GM13976 (cell line): ENCODE measurements at places on chromosomes 1 and 21.

- peak; percentile 65 for DNase-seq
Observed at GRCh38 chr1:25095635-25096200, 136.6 kb downstream of the SYF2 start.

DNA sequence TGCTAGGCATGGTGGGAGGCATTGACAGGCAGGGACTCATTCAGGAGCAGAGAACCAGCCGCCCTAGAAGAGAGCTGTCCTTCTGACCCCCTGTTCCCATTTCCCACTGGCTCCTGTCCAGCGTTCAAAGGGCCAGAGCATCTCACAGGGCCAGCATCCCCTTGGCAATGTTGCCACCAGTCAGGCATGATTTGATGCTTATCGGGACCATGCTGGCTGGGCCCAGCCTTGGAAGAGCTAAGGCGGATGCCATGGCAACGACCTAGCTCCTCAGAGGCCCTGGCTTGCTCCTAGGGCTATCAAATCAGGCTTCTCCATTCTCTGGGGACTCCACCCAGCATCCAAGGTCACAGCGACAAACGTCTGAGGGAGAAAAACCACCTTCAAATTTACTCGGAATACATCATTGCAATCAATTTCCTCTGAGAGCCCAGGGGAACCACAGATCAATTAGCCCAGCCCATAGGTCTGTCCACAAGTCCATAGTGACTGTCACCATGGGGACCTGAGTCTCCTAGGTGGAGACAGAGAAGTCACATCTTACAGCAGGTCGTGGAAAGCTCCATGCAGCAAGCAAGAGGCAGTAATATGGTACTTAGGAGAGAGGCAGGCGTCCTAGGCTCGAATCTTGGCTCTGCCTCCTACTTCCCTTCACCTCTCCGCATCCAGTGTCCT lies 14.1 kb upstream of the VWA5B1 start:
- DNase-seq, result no peak

GRCh38 chr1:201356236-201356635 lies 21.2 kb downstream of the TNNT2 start:
- no peak for DNase-seq

GRCh38 chr1:15803380-15803779 lies 4.1 kb downstream of the UQCRHL start:
- DNase-seq, result peak; percentile 60

GRCh38 chr1:913491-914130 lies 10.1 kb upstream of the SAMD11 start:
- no peak for DNase-seq

GRCh38 chr1:23555270-23555985 lies 3.9 kb downstream of the ID3 start:
- no peak for DNase-seq

DNA sequence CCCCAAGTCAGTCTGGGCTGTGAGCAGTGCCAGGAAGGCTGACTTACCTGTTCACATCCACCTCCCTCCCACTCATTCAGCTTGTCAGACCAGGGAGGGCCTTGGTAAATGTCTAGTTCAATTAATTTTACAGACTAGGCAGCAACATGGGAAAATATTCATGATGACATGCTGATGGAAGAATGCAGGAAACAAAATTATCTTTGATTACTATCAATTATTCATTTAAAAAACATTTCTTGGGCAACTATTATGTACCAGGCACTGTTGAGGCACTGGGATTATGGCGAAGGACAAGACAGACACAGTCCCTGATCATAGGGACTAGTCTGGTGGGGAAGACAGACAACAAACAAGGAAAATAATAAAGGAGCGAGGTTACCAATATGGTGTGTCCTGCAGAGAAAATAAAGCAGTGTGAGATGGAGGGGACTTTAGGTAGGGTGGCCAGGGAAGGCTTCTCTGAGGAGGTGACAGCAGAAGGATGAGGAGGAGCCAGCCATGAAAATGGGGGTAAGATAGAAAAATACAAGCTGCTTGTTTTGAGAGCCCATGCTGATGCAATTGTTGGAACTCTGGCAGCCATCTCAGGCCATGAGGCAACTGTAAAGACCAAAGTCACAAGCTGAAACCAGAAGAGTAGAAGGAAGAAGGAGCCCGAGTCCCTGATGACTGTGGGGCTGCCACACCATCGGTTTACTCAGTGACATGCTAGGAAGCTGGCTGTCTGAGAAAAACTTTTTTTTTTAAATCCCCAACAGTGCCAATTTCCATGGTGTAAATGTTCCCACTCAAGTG lies 14.0 kb downstream of the TRIM62 start:
- DNase-seq, result no peak

DNA sequence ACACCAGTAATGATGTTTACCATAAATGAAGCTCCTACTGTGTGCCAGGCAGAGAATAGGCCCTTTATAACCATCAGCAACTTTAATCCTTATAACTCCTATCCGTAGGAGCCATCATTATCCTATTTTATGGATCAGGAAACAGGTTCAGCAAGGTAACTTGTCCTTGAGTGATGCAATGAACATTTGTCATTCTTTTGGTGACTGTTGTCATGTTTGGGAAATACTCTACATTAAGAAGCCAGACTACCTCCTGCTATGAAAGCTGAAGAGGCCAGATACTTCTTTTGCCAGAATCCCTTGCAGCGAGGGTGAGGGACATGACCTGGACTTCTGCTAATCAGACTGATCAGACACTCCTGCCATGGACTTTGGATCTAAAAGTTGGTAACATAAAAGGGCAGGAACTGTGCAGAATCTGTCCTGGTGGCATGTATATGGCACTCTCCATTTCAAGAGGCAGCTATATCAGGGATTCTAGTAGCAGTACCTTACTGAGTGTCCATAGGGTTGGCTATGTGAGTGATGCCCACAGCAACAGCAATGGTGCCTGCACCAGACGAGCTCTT lies 33.1 kb upstream of the SRRM1 start:
- DNase-seq, result no peak

DNA sequence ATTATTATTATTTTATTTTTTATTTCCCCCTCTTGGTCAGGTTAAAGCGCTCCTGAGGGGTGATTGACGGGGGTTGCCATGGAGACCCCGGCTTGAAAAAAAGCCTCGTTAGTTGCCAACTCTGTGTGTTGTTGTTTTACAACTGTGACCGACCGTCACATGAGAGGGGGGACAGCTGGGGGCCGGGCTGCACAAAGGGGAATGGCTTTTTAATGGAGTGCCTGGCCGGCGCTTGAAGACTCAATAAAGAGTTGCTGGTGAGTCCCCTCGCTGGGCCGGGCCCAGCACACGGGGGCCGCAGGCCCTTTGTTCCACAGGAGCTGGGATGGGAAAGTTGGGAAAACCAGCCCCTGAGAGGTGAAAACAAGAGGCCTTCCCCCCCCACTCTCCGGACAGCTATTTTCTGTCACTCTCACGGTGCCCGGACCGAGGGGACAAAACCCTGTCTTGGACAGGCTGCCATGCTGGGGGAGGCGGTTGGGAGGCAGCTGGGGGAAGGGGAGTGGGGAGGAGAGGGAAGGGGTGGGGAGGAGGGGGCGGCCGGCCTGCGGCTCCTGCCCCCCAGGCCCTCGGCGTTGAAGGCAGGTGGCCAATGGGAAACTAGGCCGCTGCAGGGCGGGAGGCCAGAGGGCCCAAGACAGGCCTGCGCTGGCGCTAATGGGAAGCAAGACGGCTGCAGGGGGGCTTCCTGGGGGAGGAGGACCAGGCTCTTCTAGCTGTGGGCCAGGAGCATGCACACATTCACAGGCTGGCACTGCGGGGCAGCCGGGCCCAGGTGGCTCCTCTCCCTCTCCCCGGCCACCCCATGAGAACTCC lies 67.6 kb downstream of the CASZ1 start:
- DNase-seq, result no peak

- no peak for DNase-seq
Observed at GRCh38 chr1:27454610-27455009, 35.4 kb downstream of the WASF2 start.

DNA sequence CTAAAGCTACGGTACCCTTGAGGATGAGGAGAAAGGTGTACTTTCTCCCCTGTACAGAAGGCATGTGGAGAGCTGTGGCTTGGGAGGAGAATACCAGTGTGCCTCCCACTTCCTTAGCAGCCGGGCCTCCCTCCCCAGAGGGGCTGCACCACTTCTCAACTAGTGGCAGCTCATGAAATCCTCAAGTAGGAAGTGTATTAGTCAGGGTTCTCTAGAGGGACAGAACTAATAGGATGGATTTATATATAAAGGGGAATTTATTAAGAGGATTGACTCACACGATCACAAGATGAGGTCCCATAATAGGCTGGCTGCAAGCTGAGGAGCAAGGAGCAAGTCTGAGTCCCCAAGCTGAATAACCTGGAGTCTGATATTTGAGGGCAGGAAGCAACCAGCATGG lies 53.1 kb upstream of the PPP2R5A start:
- no peak for DNase-seq

DNA sequence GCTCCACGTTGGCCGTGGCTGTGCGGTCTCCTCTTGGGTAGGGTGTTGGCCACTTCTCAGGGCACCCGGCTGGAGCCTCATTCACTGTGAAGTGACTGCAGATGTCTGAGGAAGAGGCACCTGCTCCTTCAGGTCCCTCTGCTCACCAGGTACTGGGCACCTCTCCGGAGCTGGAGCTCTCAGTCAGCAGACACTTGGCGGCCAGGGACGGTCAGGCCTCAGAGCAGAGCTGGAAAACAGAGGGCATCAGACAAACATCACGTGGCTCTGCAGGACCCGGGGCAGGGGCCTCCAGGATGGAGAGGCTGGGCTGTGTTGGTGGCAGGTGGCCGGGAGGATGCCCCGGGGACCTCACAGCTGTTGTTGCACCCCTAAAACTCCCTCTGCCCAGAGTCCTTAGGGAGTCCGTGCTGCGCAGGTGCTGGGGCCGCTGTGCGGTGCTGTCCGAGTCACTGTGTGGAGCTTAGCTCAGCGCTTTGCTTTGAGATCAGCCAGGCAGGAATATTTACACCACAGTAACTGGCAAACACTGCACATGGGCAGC lies 59.7 kb downstream of the SLX9 start:
- DNase-seq, result no peak

- peak; percentile 62 for DNase-seq
Observed at GRCh38 chr1:206555473-206555935, 48.2 kb downstream of the RASSF5 start.

DNA sequence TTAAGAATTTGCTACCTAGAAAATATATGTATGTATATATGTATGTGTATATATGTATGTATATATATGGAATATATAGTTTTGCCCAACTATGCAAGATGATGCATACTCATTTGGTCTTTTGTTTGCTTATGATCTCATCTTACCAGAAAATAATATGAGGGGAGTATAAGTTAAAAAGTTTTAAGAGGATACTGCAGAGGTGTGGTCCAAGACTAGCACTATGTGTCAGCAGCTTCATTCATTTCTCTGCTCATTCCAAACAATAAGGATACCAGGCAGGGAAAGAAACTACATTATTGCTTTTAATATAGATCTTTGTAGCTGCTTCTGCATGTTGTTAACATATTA lies 22.8 kb downstream of the RCOR3 start:
- DNase-seq, result no peak

DNA sequence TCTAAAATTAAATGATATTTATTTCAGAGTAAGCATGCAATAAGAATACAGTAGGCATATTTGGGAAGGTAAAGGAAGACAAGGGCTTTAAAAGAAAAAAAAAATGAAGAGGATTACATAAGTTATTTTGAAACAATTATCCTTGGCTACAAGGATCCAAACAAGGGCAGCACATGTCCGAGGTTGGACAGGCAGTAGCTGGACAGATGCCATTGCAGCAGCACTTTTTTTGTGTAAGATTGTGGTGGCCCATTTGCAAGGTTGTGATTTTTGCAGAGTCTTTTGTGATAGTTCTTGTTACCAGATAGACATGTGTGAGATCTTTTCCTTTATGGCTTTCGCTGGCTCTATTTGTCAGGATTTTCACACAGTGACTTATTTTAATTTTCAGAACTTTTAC lies 89.4 kb upstream of the COG2 start:
- DNase-seq, result no peak

- no peak for DNase-seq
Observed at GRCh38 chr1:29256979-29257804, 20.9 kb downstream of the PTPRU start.

DNA sequence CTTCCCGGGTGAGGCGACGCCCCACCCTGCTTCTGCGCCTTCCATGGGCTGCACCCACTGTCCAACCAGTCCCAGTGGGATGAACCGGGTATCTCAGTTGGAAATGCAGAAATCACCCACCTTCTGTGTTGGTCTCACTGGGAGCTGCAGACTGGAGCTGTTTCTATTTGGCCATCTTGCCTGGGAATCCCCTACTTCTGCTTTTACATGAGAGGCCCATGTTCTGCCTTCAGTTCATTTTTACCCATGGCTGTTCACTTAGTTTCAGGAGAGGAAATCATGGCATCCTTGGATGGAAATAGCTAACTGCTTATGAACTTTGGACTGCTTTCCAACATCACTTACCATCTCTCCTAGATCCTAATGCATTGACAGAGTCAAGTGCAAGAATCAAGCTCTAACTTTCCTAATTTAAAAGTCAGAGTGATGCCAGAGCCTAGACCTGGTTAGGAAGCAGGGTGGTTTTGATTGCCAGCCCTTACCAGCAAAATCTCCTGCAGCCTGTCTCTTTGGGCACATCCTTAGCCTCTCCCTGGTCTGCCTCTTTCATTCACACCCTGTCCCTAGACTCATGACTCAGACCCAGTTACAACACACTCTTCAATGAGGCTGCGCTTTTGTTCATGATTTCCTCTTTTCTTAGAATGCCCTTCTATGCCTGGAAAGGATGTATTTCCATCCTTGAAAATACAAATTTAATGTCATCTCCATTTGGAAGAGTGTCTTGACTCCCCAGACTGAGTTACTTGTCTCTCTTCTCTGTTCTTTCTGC lies 137.2 kb downstream of the KCTD3 start:
- peak; percentile 13 for DNase-seq

GRCh38 chr1:13535227-13535626 lies 21.4 kb upstream of the LRRC38 start:
- no peak for DNase-seq

DNA sequence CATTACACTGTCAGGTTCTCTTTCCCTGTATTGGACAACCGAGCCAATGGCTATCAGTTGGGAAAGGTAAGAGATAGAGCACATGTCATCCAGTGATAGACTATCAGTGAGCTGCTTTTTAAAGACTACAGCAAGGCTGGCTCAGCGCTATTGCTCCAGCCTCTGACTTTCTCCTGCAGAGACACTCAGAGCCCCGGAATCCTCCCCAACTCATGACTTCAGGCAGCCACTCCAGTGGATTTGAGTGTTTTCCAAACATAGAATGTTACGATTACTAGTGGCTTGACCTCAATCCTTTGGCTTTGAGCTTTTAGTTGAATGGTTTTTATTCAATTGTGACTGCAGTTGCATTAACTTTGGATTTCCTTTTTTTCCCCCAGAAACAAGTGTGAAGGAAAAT lies 331.9 kb downstream of the DISC1 start:
- no peak for DNase-seq

GRCh38 chr1:25692560-25692959 lies 76.0 kb downstream of the MAN1C1 start:
- DNase-seq, result peak; percentile 54

- DNase-seq, result no peak
Observed at GRCh38 chr1:234598974-234599616, 10.9 kb downstream of the IRF2BP2 start.

DNA sequence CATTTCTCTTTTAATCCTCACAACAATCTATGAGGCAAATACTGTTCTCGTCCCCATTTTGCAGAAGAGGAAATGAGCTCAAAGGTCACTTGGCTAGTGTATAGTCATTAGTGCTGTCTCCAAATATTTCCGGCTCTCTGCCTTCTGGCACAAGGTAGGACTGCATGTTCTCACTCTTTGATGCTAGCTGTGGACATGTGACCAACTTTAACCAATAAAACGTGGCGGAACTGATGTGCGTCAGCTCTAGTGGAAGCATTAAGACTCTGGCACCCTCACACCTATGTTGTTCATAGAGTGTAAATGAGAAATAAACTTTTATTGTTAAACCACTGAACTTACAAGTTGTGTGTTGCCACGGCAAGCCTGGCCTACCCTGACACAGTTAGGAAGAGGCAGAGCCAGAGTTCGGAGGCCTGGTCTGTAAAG lies 5.0 kb upstream of the KIF21B start:
- no peak for DNase-seq
